ENCODE measurements at places on chromosomes 2 and 18.

- no peak for DNase-seq
These were observed 54.9 kb upstream of the ITPRID2 start for GRCh38 chr2:181836583-181836982.

GRCh38 chr18:9596843-9597526 is 17.4 kb downstream of the PPP4R1 start:
- no peak for DNase-seq

- no peak for DNase-seq
These were observed 47.4 kb downstream of the PSMG2 start for GRCh38 chr18:12750076-12750714.

- no peak for DNase-seq
These were observed 12.3 kb upstream of the PLEK start for GRCh38 chr2:68352651-68353391.

- DNase-seq: no peak
These were observed 184.8 kb downstream of the DIS3L2 start for GRCh38 chr2:232146294-232146693.

DNA sequence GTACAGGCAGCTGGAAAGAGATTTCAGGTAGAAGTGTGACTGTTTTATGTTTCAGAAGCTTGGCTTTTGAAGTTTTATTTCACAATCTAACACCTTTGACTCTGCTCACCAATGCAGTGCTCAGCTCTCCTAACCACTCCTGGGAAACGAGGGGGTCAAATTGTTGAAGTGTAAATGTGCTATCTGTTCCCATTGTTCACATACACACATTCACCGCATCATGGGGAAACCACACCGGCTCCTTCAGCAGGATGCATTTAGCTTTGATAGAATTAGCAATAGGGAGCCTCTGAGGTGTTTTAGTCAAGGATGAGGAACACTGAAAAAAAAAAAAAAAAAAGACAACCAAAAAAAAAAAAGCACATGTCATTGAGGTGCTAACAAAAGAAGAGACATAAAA is 13.4 kb upstream of the DLGAP1 start:
- no peak for DNase-seq

- DNase-seq: no peak
These were observed 59.4 kb upstream of the HPCAL1 start for GRCh38 chr2:10242998-10243925.

- DNase-seq: no peak
These were observed 120.1 kb downstream of the NCKAP5 start for GRCh38 chr2:133448195-133448594.

DNA sequence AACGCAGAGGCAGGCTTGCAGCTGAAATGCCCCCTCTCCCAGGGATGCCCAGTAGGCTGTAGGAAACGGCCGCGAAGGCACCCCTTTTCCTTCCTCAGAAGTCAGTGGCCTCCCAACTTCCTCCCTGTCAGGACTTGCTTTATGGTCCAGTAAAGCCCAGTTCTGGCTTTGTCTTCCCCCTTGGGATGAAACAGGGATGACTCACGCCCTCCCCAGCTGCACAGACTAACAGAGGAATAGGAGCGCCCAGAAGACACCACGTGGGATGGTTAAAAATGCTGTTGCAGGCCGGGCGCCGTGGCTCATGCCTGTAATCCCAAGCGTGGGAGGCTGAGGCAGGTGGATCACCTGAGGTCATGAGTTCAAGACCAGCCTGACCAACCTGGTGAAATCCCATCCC is 6.9 kb downstream of the CREG2 start:
- no peak for DNase-seq

DNA sequence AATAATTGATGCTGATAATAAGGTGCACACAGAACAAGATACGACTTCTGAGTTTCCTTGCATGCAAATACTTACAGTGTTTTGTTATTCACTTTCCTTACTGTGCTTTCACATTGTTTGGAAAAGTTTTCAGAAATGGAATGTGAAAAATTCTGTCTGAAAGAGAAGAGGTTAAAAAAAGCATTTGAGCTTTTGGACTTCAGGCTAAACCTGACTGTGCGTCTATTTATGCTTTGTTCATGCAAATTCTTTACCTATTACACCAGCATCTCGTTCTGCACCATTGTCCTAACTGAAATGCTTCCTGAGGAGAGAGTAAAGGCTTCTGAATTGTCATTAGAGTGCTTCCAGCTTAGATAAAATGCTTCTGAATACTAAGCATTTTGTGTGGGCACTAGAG is 61.4 kb downstream of the LHCGR start:
- no peak for DNase-seq

GRCh38 chr2:214543386-214543955 is 132.6 kb downstream of the VWC2L start:
- no peak for DNase-seq

GRCh38 chr2:132636346-132636745 is 33.7 kb downstream of the LYPD1 start:
- DNase-seq: no peak

DNA sequence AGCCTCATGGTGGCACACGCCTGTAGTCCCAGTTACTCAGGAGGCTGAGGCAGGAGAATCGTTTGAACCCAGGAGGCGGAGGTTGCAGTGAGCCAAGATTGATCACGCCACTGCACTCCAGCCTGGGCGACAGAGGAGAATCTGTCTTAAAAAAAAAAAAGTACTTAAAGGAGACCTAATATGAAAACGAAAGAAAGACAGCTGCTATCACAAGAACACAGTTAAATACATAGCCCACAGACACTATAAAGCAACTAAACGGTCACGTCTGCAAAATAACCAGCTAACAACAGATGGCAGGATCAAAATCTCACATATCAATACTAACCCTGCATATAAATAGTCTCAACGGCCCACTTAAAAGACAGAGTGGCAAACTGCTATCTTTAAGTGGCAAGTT is 43.9 kb upstream of the TACR1 start:
- no peak for DNase-seq

- DNase-seq: no peak
These were observed 32.2 kb upstream of the SPRED2 start for GRCh38 chr2:65464604-65465003.

- DNase-seq: no peak
These were observed 664.2 kb downstream of the TDRD15 start for GRCh38 chr2:21787941-21788340.

- no peak for DNase-seq
These were observed 265.3 kb upstream of the PKDCC start for GRCh38 chr2:41782306-41783158.

DNA sequence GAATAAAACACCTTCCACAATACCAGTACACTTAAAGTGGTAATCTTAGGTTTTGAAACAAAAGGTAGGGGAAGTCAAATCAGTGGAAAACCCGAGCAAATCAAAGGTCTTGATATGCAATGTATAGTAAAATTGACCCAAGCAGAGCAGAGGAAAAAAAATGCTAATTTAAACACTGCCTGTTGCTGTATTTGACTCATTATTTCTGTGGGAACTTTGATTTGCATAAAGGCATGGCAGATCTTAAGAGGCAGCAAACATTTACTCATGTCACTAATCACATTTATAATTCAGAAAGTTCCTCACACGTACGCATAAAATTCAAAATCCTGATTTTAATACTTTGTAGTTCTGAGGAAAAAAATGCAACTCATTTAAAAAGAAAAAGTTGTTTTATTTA is 64.4 kb downstream of the IKZF2 start:
- no peak for DNase-seq

DNA sequence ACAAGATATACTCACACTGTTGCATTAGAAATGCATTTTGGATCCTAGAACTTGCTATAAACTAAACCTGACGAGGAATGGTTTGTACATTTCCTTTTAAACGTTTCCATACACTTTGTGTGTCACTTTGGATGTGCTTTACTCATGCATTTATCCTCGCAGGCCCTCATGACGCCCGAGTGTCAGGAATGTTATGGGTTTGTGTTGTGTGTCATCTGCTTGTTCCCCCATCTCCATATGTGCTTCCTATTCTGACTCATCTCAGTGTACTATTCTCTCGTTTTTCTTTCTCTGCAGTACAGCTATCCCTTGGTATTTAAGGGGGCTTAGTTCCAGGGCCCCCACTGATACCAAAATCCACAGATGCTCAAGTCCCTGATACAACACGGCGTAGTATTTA is 121.5 kb upstream of the RASGRP3 start:
- no peak for DNase-seq

GRCh38 chr2:233247744-233248143 is 3.7 kb upstream of the ATG16L1 start:
- DNase-seq: no peak

GRCh38 chr2:212032536-212033219 is 505.9 kb downstream of the ERBB4 start:
- DNase-seq: no peak

DNA sequence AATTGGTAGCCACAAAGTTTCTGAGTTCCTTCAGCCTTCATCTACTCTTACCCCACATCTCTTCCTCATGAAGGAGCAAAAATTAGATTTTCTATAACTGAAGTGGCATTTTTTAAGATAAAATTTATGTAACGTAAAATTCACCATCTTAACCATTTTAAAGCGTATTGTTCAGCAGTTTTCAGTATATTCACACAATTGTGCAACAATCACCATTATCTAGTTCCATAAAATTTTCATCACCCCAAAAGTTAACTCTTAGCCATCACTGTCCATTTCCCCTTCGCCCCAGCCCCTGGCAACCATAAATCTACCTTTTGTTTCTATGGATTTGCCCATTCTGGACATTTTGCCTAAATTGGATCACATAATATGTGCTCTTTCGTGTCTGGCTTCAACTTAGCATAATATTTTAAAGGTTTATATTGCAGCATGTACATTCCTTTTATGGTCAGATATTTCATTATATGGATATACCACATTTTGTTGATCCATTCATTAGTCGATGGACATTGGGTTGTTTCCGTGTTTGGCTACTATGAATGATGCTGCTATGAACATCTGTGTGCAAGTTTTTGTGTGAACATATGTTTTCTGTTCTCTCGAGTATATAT is 44.6 kb downstream of the ATIC start:
- DNase-seq: no peak

DNA sequence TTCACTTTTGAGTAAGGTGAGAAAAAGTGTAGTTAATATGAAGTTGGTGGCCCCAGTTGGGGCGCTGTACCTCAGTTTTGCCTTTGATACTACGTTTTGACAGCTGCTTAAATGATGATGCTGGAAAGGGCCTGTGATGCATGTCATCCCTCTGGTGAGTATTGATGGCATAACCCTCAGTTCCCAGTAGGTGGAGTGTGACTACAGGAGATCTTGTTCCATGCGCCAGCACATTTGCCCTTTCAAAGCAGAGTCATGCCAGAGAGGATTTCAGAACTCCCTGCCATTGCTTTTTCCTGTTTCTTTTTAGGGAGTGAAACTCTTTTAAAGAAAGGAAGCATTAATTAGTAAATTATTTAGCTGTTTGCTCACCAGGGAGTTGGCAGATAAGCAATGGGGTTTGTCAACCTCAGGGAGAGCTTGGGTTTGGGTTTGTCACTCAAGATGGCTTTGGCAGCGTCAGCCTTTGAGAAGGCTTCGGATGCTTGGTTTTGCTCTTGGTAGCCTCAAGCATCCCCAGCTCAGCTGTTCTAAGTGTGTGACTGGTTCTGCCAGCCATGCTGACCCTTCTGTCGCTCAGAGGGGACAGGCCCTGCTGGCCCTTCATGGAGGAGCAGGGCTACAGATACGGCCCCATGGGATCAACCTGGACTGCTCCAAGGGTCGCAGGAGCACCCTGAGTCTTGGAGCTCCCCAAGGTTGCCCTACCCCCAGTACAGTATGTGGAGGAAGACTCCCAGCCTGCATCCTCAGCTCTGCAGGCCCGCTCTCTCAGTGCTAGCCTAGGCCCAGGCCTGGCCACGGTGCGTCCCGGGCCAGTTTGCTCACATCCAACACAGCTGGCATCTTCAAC is 29.1 kb downstream of the ARMC9 start:
- peak; percentile 44 for DNase-seq

DNA sequence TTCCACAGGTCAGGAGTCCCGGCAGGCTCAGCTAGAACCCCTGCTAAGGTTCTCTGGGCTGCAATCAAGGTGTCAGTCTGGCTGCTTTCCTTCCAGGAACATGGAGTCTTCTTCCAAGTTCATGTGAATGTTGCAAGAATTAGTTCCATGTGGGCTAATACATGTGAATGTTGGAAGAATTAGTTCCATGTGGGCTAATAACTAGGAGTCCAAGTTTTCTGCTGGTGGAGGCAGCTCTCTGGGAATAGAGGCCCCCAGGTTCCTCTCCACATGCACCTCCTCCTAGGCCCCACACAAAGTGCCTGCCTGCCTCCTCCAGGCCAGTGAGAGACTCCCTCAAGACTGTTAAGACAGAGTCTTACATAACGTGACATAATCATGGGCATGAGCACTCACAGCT is 140.8 kb upstream of the SLC35G4 start:
- DNase-seq: no peak

- DNase-seq: no peak
These were observed 2.8 kb upstream of the OTOS start for GRCh38 chr2:240143276-240143675.

- DNase-seq: no peak
These were observed 59.7 kb upstream of the NABP1 start for GRCh38 chr2:191618046-191618780.

- no peak for DNase-seq
These were observed 23.5 kb downstream of the MBP start for GRCh38 chr18:77108821-77109647.

DNA sequence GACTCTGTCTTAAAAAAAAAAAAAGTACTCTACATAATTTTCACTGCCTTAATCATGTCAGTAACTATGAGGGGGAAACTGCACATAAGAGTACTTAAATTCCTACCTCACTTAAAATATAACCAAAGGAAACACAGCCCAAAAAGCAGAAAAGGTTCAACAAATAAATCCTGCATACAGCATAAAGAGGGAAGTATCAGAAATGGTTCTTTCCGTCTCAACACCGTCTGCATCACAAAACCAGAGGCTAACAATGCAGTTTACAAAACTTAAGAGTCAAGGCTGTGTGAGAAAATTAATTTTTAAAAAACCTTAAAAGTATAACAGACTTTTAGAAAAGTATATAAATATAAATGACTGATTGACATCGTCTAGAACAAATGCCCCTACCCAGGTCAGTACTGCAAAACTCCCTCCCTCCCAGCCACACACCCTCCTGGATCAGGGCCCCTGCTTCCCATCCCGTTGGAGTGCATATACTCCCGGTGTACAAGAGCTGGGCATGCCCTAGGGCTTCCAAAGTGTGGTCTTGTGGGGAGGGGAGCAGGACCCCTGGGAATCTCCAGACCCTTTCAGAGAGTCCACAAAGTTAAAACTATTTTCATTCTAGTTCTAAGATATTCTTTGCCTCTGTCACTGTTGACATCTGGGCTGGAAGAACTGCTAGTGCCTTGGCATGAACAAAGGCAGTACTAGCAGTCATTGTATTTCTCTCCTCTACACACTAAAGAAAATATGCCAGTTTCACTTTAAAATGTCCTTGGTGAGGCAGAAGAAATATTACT is 67.0 kb upstream of the SERTAD2 start:
- no peak for DNase-seq

- no peak for DNase-seq
These were observed 171.3 kb upstream of the PGAP1 start for GRCh38 chr2:197097578-197098366.
